ENCODE measurements at places on chromosomes 5 and 9.
A peak's percentile ranks its signal among the peaks of the same experiment; 100 is the strongest.

GRCh38 chr5:124738681-124739633 lies 7.5 kb downstream of the ZNF608 start:
- no peak for DNase-seq

- DNase-seq: no peak
Observed at GRCh38 chr9:133234577-133235322, 25.7 kb upstream of the OBP2B start.

GRCh38 chr9:124098141-124098905 lies 86.8 kb downstream of the LHX2 start:
- no peak for DNase-seq

- no peak for DNase-seq
Observed at GRCh38 chr9:18428661-18429060, 45.3 kb upstream of the ADAMTSL1 start.

DNA sequence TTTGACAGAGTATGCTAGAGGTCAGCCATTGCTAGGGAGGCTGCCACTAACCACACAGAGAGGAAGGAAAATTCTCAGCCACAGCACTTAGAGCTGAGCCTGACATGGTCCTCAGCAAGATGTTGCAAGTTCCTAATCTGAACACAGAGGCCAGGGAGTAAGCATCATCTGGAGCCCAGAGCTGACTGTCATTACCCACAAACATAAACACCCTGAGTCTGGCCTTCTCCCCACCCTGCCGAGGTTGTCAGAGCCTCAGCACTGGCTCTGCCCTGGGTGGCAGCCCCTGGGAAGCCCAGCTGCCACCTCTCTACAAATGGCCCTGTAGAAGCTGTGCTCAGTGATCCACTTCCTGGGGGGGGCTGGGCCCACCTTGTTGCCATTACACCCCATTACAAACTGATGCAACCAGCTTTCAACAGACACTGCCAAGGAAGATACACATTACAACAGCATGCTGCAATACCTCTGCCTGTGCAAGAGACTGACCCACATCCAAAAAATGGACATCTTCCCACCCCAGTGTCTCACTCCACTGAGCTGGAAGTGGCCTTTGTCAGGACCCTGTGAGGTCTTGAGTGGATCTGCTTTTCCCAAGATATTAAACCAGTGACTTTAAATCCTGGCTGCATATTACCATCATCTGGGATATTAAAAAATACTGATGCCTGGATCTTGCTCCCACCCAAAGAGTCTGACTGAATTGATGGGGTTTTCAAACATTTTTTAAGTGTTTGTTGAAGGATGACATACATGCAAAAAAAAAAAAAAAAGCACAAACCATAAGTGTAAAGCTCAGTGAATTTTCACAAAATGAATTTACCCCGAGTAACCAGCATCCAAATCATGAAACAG lies 33.0 kb downstream of the IRF1 start:
- DNase-seq: peak; percentile 62

- no peak for DNase-seq
Observed at GRCh38 chr5:32780508-32780919, 69.4 kb downstream of the NPR3 start.

GRCh38 chr9:102779356-102779755 lies 215.8 kb upstream of the CYLC2 start:
- DNase-seq: no peak

GRCh38 chr5:141529873-141530272 lies 41.0 kb downstream of the PCDHGC5 start:
- no peak for DNase-seq

DNA sequence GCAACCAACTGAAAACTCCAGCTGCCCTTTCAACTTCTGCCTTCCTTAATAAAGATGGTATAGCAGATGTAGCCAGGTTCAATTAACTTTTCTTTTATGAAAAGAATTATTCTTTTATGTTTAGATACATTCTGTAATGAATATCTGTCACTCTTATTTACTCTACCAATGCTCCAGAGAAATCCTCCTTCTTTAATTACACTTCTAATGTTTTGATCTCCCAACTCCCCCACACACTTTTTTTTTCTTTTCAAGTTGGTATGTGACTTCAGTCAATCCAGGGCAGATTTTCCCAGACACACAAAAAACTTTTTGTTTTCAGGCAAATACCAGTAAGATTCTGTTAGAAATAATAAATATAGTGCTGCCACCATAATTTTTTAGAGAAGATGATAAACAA lies 1000.0 kb upstream of the DMAC1 start:
- DNase-seq: no peak

DNA sequence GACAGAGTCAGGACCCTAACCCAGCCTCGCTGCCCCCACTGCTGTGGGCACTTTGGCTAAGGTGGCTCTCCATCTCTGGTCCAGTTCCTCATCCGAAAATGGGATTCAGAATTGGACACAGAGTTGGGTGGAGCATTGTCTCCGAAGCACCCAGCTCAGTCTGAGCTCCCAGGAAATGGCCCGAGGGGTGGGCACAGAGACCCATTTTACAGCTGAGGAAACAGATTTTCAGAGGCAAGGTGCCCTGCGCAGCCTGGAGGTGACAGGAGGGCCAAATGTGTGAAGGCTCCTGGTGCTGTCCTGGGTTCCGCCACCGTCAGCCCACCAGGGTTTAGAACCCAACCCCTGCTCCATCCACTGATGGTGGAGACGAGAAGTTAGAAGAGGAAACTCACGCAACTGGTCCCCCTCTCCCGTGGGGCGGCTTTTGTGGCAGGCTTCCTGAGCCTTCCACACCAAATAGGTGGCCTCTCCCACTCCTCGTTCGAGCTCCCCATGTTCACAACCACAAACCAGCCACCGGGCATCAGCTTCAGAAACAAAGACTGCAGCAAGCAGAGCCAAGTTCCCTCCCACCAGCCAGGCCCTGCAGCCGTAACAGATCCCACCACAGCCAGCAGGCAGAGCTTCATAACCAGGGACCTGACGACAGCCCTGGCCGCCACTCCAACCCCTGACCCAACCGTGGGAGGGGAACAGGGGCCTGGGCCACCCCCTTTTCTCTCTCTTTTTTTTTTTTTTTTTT lies 90.9 kb upstream of the LMX1B start:
- DNase-seq: no peak

GRCh38 chr5:108174286-108174685 lies 207.6 kb downstream of the FBXL17 start:
- no peak for DNase-seq

DNA sequence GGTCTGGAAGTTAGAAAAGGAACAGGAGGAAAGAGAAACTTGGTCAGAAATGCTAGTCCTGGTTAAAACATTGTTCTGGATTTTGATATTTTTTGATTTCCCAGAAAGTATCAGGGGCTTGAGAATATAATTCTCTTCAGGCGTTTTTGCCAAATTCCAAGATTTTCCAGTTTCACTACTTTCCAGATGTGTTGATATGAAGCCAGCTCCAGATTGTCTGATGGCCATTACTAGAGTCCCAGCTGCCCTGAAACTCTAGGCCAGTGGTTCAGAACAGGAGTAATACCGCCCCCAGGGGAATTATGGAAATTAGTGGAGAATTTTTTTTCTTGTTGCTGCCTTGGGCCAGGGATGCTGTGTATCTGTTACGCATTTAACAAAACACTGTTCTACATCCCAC lies 88.6 kb downstream of the KCNN2 start:
- no peak for DNase-seq

- no peak for DNase-seq
Observed at GRCh38 chr9:34675048-34675714, 12.7 kb upstream of the CCL27 start.

- DNase-seq: no peak
Observed at GRCh38 chr9:93871286-93871685, 83.9 kb downstream of the BARX1 start.

- no peak for DNase-seq
Observed at GRCh38 chr9:116673375-116673774, 13.7 kb upstream of the TRIM32 start.

GRCh38 chr5:132662925-132663770 lies 5.2 kb downstream of the IL13 start:
- DNase-seq: no peak

Measured in BJ (cell line).